ENCODE measurements at places on chromosomes 12 and 14.
A peak's percentile ranks its signal among the peaks of the same experiment; 100 is the strongest.

- DNase-seq, result no peak
Observed at GRCh38 chr14:84825481-84826251, 704.3 kb upstream of the FLRT2 start.

DNA sequence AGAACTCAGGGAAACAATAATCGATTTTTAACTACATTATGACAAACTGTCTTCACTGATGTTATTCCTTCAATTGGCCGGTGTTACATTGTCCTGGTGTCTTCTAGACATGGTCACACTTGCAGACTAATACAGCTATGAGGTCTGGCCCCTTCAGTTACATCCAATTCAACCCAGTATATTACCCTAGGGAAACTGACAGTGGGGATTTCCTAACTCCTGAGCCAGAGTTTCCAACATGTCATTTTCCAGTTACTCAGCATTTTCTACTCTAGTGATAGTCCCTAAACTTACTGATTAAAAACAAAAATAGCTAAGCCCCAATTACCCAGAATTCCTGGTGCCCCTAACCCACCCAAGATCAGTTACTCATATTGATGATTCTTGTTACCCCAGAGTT lies 21.1 kb downstream of the IFNG start:
- no peak for DNase-seq

DNA sequence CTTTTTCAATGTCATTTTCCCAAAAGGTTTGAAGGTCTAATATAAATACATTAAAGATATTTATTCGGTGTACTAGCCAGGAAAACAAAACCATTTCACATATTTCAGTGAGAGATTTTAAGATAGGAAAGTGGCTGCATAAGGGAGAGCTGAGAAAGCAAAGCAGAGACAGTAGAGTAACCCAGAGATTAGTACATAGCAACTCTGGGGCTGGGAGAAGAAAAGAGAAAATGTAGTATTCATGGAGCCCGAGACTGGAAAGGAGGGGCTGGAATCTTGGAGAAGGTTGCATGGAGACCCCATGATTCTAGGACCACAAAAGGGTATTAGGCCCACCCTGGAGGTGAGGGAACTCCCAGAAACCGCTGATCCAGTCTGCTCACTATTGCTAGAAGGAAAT lies 236.9 kb downstream of the PAWR start:
- DNase-seq, result no peak

GRCh38 chr12:24600996-24601395 lies 347.9 kb downstream of the BCAT1 start:
- no peak for DNase-seq

DNA sequence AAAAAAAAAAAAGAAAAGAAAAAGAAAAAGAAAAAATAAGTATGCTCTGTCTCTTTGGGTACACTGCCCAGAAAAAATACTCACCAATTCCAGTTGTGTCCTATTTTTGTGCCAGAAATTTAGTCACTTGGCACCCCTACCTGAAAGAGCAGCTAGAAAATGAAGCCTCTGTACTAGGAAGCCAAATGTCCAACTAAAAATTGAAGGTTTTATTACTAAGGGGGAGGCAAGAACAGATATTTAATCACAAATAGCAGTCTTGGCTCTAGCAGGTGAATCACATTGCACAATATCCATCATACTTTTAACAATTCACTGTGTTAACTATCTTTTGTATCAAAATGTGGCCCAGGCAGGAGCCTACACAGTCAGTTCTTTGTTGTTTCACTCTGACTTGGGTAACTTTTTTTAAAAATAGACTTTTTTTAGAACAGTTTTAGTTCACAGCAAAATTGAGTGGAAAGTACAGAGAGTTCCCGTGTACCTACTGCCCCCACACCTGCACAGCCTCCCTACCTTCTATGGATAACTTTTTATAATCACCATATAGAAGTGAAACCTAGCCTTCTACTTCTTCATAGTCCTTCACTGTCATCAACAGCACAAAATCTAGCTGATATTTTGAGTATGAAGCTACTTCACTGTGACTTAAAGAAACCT lies 87.1 kb upstream of the ATF7IP start:
- DNase-seq, result peak; percentile 42

- DNase-seq, result peak; percentile 86
Observed at GRCh38 chr12:112900298-112901145, 6.2 kb upstream of the OAS1 start.

GRCh38 chr12:69417741-69418167 lies 52.4 kb upstream of the FRS2 start:
- DNase-seq, result no peak

DNA sequence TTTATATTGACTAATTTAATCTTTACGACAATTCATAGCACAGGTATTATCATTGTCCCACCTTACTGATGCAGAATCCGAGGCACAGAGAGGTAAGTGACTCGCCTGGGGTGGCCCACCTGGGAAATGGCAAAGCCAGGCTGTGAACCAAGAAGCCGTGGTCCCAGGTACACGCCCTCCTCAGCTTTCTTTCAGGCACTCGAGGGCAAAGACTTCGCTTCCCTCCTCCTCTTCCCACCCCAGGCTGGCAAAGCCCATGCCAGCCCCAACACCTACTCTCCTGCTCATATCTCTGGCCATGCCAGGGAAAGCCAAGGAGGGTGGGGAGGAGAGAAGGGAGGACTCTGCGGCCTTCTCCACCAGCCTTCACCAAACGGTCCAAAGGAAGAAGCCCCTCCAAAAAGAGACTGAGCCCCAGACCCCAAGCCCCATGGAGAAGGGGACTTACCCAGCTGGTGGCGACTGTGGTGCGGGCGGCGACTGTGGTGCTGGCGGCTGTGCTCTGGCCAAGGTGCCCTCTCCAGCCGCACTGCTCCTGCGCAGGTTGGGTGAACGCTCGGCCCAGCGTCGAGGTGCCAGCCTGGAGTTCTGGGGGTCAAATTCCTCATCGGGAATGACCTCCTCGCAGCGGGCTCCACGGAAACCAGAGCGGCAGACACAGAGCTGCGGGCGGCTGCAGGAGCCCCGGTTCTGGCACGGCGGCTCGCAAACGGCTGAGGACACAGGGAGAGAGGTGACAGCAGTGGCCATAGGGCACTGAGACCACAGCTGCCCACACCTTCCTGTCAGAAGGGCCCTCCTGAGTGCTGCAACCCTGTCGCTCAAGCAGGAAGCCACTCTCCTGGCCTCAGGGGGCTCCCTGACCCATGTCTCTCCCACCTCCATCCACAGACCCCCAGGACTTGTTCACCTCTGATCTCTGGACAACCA lies 26.4 kb downstream of the LTBP2 start:
- no peak for DNase-seq

GRCh38 chr12:89344043-89344861 lies 8.0 kb downstream of the DUSP6 start:
- DNase-seq, result no peak

GRCh38 chr12:132600048-132601032 lies 10.0 kb downstream of the LRCOL1 start:
- DNase-seq, result peak; percentile 5

- DNase-seq, result no peak
Observed at GRCh38 chr14:35369701-35370191, 34.8 kb downstream of the NFKBIA start.

DNA sequence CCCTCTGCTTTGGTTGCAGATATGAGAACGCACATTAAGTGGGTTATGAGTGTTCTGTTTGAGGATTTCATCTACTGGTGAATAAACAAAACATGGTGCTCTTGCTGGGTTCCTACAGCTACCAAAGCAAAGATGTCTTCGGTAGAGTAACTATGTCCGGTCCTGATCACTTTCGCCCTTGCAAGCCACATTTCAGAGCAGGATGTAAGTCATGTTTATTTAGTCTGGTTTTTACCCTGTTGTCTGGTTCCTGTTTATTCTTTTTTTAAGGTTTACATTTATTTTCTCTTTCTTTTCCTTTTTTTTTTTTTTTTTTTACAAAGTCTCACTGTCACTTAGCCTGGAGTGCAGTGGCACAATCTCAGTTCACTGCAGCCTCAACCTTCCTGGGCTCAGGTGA lies 99.2 kb downstream of the VEZT start:
- DNase-seq, result no peak

DNA sequence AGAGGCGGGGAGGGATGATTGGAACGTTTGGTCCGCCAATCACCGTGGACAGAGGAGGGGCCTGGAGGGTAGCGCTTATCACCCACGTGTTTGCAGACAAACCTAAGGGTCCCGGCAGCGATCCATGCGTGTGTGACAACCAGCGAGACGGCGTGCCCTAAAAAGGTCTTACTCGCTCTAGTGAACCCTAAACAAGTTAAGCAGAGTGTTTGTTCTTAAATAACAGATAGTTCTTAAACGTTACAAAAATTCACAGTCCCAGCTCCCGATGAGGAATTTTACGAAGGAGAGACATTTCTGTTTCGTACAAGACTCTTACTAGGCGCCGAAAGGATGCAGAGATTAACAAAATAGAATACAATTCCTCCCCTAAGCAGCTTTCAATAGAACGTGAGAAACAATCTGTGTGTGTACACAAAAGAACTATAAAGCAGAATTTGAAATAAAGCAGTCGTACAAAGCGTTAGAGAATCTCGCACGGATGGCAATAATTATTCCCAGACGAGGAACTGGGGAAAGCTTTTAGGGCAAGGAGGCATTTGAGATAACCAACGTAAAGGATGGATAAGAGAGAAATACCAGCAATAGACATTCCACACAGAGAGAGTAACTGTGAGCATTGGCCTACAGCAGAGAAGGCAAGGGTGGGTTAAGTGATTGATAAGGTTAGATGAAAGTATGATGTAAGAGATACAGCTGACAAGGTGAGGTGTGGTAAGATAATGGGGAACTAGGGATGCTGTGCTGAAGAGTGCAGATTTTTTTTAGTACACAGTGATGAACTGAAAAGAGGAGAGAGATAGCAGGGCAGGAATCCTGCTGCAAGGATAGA lies 831 bp upstream of the RPS6KA5 start:
- no peak for DNase-seq

DNA sequence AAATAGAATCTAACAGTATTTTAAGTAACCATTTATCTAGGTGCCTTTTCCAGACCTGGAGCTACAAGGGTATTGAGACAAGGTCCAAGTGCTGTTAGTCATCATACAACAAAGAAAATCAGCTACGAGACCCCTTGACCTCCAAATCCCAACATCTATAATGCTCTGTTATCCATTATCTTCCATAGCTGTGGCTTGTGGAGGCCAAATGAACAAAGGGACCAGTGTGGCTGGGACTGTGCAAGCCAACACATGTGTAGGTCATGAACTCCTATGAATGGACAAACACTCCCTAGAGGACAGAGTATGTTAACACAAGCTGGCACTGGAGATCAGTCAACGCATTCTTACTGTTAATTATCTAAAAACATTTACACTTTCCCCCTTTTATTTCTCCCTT lies 374.5 kb downstream of the EMP1 start:
- DNase-seq, result no peak

DNA sequence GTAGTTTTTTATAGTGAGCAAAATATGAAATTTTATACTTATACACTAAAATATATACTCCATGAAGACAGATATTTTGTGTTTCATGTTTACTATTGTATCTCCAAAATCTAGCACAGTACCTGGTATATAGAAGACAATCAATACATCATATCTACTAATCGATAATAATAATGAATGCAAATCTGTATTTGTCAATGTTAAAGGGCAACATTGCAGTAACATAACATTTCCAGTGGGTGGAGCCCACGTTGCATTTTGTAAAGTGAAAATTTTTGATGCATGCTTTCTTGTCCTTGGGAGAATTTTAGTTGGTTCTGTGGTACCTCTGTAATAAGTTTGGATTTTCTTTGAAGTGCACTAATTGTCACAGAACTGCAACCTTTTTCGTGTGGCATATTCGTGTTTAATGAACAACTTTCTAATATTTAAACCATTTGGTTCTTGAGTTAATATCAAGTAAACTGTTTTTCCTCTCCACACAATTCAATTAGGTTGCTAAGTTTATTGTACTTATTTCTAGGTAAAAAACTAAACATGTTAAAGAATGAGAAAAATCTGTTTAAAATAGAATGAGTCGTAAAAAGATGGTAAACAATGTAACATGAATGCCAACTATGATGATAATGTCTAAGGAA lies 47.4 kb downstream of the AVPR1A start:
- DNase-seq, result no peak

DNA sequence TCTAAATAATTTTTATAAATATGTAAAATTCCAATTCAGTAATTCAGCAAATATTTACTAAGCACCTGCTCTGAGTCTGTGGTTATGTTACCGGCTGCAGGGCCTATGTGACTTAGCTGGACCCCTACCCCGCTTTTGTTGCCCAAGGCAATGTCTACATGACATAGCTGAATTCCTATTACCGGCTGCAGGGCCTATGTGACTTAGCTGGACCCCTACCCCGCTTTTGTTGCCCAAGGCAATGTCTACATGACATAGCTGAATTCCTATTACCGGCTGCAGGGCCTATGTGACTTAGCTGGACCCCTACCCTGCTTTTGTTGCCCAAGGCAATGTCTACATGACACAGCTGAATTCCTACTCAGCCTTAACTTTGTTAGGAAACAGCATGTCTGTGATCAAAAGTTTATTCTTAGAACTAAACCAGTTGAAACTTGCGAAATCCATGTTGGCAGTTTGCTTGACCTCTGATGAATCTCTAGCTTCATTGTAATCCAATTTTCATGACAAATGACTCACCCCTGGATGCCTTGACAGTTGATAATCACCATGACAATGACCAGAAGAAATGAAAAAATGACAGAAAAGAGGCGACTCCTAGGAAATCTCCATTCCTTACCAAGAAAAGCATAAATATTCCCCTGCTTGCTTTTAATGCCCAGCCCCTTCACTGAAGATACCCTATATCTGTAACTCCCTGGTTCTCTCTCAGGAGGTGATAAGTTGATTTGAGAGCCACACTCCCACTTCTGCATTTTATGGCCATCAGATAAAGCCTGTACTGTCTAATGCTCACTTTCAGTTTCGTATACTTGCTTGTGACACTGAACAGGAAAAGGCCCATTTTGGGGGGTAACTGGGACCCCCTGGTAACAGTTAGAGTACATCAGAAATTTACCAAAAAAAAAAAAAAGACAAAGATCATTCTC lies 148.4 kb upstream of the SYT10 start:
- DNase-seq, result no peak

- DNase-seq, result no peak
Observed at GRCh38 chr14:90455100-90455571, 58.3 kb downstream of the CALM1 start.

DNA sequence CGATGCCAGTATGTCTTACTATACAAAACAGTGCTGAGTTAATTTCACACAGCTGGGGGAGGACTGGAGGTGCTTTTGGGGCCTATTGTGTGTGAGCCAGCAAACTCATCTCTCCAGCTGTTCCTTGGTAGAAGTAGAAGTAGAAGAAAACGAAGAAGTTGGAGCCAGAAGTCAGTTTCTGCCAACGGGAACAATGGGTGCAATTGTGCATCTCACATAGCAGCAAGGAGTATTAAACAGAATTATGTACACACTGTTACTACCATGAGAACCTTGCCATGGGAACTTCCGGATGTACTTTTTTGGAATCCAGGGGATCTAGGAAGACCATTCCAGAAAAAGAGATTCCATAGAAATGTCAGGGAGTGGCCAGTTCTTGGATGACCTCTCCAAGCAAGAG lies 88.6 kb downstream of the VCPKMT start:
- no peak for DNase-seq

GRCh38 chr14:91396013-91396660 lies 21.5 kb downstream of the CCDC88C start:
- DNase-seq, result peak; percentile 51

- no peak for DNase-seq
Observed at GRCh38 chr12:77943466-77943865, 112.8 kb downstream of the NAV3 start.

Data from NCI-H446 (cell line).